ENCODE measurements at places on chromosomes 12 and 14.

- no peak for DNase-seq
Observed at GRCh38 chr14:74526854-74527585, 33.5 kb downstream of the ISCA2 start.

DNA sequence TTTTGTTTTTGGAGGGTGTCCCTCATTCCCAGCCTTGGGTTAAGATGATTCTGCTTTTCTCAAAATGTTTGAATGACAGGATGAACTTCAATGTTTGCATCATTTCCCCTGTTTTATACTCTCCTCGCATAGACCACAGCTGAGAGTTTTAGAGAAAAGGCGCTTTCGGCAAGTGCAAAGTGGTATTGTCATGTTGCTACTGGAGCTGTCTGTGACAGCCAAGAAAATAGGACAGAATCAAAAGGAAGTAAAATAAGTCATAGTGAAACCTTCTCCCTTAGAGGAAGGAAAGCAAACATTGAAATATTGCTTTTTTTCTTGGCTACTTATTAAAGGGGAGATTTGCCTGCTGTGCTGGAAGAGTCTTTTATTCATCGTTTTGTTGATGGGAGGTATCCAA is 33.5 kb upstream of the ARHGAP5 start:
- no peak for DNase-seq

GRCh38 chr12:65817866-65818265 is 6.4 kb upstream of the HMGA2 start:
- no peak for DNase-seq

DNA sequence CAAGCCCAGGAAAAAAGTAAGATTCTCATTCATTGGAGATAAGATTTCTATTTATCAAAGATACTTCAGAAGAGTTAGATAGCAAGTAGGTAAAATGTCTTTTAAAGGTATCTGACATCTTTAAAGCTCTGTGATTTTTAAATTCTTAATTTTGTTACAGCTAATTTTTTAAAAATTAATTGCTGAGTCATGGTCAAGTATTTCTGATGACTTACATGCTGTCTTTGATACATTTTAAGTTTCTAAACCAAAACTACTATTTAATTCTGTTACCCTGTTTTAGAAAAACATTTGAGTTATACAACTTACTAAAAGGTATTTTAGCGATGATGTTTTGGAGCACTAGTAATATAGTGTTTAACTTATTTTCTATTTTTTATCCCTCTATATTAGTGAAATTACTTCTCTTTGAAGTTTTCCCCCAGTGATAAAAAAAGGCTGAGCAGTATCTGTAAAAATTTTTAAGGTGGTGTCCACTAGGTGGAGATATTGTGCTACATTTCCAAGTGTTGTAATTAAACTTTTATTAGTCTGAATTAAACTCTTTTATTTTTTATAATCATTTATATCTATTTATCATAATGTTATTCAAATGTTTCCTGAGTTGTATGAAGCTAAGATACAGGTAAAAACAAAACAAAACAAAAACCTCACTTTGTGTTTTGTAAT is 11.5 kb downstream of the ALG10 start:
- DNase-seq, result peak; percentile 12

GRCh38 chr12:49910331-49911212 is 6.9 kb upstream of the FAIM2 start:
- DNase-seq, result no peak

DNA sequence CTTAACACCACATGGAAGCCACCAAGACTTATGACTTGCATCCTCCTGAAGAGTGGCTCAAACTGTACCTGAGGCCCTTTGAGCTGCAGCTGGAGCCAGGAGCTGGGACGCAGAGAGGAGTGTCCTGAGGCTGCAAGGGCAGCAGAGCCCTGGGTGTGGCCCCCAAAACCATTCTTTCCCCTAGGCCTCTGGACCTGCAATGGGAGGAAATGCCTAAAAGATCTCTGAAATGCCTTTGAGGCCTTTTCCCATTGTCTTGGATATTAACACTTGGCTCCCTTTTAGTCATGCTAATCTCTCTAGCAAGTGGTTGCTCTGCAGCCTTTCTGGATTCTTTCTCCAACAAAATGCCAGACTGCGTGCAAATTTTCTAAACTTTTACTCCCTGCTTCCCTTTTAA is 156.1 kb downstream of the SLC38A4 start:
- no peak for DNase-seq

Measured in HepG2 (cell line).